ENCODE measurements at places on chromosomes 7 and 10.

DNA sequence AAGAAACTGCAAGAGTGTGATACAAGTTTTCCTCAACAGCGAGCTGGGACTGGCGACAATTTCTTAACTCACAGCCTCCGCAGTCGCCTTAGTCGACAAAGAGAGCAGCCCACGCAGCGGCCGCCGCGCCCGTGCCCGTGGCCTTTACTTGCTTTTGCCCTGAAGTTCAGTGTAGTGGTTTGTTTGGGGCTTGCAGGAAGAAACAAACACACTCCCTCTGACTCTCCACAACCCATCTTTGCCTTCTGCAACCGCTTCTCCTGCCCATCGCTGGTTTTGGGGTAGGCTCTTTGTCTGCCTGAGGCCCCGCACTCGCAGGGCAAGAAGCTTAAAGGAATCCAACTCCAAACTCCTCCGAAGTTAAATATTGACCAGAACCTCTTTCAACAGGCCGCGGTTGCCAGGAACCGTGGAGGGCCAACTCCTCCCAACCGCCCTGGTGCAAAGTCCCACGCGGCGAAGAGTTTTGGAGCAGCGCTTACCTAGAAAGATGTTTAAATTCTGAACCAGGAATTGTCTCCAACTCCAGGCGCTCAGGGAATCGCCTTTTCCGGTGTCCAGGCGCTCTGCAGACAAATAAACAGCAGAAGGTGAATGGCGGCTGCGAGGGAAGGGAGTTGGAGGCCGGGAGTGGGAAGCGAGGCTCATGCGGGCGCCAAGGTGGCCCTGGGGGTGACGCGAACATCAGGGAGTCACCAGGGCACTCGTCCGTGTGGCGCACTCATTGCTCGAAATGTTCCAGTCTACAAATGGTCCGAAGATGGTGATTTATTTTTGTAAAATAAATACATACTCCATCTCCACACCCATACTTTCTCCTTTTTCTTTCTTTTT is 8.3 kb downstream of the HOXA4 start:
- DNase-seq, result no peak

DNA sequence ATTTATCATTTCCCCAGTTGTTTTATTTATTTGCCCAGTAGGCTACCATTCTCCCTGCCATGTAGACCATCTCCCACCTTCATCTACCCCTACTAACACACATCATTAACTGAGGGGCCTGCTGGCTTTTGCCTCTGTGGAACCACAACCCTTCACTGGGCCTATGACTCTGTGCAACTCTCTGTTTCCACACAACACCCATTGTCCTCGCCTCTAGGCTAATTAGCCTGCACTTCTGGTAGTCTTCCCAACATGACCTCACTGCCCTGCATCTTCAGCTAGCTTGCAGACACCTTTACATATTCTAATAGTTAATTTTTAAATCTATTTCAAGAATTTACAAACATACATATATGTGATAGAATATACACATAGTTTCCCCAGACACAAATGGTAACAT is 7.5 kb downstream of the ANKIB1 start:
- no peak for DNase-seq

- DNase-seq, result no peak
These were observed 11.2 kb upstream of the C10orf95 start for GRCh38 chr10:102462512-102463054.

DNA sequence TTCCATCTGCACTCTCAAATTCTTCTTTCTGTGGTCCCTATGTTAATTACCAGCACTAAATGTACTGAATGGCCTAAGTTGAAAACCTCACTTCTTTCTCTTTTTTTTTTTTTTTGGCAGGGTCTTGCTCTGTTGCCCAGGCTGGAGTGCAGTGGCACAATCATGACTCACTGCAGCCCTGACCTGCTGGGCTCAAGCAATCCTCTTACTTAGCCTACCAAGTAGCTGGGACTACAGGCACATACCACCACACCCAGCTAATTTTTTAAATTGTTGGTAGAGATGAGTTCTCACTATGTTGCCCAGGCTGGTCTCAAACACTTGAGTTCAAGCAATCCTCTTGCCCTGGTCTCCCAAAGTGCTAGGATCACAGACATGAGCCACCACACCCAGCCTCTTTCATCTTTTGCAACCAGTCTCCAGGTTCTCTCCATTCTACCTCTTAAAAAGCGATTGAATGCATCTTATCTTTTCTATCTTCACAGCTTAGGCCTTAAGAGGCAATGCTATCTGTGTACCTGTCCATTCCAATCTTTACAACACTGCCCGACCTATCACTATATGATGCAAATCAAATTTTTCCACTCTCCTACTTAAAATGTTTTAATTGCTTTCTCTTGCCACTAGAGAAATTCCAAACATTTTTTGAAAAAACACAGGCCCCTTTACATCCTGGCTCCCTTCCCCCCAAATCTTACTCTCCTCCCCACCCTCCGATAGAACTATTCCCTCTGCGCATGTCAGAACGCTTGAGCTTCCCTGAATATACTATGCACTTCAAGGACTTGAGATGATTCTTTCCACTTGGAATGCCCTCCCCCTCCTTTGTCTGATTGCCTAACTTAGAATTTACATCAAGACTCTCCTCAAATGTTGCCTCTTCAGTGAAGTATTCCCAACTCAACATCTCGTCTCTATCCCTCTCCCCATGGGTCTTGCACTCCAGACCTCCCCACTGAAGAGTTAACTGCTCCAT is 6.0 kb downstream of the ICA1 start:
- DNase-seq, result no peak

DNA sequence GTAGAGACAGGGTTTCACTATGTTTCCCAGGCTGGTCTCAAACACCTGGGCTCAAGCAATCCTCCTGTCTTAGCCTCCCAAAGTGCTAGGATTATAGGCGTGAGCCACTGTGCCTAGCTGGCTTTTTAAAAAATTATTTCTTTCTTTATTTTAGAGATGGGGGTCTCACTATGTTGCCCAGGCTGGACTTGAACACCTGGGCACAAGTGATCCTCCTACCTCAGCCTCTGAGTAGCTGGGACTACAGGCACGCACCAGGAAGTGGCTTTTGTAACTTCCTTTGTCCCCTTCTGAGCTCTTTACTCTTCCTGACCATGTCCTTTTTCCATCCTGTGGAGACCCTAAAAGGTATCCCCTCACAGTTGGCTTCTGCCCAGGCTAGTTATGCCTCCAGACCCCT is 2.1 kb upstream of the MYOZ1 start:
- DNase-seq, result no peak

GRCh38 chr7:114088470-114088940 is 169.7 kb upstream of the PPP1R3A start:
- DNase-seq, result no peak

- no peak for DNase-seq
These were observed 171.4 kb downstream of the ARID5B start for GRCh38 chr10:62072901-62073300.

DNA sequence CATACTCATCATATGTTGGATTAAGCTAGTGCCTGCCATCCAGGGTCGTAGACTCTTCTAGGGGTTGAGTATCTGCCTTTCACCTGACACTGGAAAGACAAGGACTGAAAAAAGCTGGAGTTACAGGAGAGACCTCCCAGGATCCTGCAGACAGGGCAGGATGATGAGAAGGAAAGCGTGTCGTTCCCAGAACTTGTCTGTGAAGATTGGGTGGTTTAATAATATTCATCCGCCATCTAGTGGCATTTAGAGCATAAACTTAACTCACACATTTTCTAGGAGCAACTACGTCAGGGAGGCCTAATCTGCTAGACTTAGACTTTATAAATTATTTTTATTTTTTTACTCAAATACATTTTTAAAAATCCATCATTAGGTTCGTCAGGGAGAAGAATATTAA is 59.6 kb downstream of the ADRB1 start:
- no peak for DNase-seq

DNA sequence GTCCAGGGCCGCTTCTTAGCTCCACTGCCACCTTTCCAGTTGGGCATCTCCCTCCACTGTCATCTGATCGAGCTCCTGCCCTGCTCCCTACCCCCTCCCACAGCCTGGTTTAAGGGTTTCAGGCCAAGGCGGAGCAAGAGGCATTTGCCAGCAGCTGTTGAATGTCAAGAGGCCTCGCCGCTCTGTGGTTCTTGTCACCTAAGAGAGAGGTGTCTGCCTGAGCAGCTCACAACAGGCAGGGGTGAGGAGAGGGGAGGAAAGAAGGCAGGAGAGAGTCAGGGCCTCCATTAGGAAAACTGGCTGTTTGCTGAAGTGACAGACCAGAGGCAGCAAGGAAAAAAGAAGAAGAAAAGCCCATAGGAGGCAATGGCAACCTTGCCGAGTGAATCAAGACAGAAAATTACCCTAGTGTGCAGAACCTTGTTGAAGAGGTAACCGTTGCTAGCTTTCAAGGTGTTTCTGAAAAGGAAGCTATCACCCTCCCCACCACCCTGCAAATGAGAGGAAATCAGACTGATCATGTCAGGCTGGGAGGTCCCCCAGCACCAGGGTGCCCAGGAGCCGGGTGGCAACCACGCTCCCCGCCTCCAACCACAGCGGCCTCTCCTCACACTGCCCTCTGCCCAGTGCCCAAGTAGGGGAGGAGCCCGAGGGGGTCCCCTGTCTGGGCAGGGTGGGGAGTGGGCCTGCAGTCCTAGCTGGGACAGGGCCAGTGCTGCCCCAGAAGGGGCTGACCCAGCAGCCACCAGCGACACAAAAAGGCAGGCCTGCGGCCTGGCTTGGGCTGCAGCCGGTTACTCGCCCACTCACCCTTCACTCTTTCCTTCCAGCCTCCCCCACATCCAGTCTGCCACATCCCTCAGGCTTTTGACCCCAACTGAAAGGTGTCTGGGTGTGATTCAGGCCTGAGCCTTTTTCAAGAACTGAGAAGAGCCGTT is 7.1 kb downstream of the GATA3 start:
- no peak for DNase-seq

DNA sequence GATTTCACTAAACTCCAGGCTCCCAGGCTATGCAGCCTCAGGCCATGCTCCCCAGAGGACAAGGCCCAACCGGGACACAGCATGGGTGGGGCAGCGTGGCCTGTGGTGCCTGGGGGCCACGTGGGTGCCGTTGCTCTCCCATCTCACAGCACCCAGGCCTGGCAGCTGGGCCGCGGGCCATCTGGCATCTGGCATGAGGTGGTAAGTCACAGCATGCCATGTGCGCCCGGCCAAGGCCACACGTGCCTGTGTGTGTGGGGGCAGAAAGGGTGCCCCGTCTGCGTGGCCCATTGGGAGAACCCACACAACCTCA is 204.1 kb downstream of the EBF3 start:
- DNase-seq, result no peak

- no peak for DNase-seq
These were observed 278.9 kb downstream of the GRID1 start for GRCh38 chr10:86087716-86088115.

DNA sequence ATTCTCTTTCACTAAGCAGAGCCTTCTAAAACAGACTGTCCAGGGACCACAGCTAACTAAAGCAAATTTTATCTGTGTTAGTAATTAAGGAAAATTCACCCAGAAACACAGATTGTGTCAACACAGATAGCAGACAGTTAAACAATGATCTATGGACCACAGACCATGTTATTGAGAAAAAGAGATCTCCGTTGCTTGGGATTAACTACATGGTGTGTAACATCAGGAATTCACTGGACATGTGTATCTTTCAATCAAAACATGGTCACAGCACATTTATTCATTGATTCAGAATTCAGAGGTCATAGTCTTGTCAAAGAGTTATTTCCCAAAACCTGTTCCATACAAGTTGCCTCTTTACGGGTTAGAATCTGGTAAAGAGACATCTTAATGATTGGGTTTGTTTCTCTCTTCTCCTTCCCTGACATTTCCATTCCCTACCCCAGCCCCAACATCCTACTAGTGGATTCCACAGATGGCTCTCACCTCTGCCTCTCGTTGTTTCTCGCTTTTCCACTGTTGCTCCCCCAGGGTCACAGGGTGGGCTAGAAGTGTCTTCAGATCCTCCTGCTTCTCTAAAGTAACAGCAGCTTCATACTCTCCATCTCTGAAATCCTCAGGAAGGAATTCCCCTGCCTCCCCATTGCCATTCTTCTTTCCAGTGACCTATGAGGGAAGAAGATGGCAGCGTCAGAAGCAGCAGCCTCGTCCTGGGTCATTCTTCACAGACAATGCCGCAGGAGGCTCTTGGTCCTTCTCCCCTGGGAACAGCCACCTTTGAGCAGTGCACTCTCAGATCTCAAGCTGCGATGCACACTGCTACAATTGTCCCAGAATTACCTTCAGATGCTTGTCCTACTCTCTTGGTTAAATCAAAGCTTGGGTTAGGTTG is 958 bp downstream of the ANKRD1 start:
- no peak for DNase-seq

DNA sequence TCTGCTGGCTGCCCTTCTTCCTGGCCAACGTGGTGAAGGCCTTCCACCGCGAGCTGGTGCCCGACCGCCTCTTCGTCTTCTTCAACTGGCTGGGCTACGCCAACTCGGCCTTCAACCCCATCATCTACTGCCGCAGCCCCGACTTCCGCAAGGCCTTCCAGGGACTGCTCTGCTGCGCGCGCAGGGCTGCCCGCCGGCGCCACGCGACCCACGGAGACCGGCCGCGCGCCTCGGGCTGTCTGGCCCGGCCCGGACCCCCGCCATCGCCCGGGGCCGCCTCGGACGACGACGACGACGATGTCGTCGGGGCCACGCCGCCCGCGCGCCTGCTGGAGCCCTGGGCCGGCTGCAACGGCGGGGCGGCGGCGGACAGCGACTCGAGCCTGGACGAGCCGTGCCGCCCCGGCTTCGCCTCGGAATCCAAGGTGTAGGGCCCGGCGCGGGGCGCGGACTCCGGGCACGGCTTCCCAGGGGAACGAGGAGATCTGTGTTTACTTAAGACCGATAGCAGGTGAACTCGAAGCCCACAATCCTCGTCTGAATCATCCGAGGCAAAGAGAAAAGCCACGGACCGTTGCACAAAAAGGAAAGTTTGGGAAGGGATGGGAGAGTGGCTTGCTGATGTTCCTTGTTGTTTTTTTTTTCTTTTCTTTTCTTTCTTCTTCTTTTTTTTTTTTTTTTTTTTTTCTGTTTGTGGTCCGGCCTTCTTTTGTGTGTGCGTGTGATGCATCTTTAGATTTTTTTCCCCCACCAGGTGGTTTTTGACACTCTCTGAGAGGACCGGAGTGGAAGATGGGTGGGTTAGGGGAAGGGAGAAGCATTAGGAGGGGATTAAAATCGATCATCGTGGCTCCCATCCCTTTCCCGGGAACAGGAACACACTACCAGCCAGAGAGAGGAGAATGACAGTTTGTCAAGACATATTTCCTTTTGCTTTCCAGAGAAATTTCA is 1.7 kb downstream of the ADRB1 start:
- no peak for DNase-seq

- DNase-seq, result no peak
These were observed 106.4 kb upstream of the SDK1 start for GRCh38 chr7:3194501-3195141.

- DNase-seq, result no peak
These were observed at the start of gene OR9A2 for GRCh38 chr7:143027032-143027431. Gene OR9A2 (minus strand): TSS chr7:143027132. CDS start chr7:143027132, 0 bp downstream.

GRCh38 chr7:127322832-127323493 is 69.5 kb downstream of the ZNF800 start:
- DNase-seq, result no peak

GRCh38 chr10:133180192-133180964 is 20.4 kb downstream of the KNDC1 start:
- DNase-seq, result no peak

DNA sequence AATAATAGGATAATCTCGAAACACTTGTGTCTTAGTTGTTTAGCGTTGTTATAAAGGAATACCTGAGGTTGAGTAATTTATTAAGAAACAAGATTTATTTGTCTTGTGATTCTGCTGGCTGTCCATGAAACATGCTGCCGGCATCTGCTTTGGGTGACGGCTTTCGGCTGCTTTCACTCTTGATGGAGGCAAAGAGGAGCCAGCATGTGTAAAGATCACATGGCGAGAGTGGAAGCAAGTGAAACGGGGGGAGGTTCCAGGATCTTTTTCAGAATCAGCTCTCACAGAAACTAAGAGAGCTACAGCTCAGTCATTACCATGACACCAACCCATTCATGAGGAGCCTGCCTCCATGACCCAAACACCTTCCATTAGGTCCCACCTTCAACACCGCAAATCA is 402.8 kb downstream of the CDC14C start:
- DNase-seq, result no peak
